ENCODE measurements at places on chromosomes 12 and 14. TPM values are rescaled to one million over a fixed set of nuclear protein-coding genes. Genes with fewer than 3 reads are reported as not detected.

The TMEM260 gene
- polyA plus RNA-seq = 13.8 TPM

GRCh38 chr12:76768576-76768975 is 4.7 kb downstream of the ZDHHC17 start:
- DNase-seq = no peak

GRCh38 chr12:21248679-21249078 is 86.0 kb downstream of the SLCO1A2 start:
- DNase-seq = no peak

DNA sequence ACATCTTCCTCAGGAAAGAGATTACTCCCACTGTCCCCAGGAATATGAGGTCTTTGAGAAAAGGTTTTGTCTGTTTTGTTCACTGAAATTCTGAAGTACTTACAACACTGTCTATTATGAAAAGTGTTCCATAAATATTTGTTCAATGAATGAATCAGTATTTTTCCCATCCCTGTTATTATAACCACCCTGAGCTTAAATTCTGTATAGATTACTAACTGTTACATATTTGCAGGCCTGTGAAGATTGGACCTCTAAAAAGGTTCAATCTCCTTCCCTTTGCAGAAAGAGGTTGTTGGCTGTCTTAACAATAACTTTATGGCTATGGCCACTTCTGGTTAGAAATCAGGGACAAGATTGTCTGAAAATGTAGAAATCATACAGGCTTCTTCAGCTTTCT is 174.5 kb upstream of the NPAS3 start:
- DNase-seq = no peak

DNA sequence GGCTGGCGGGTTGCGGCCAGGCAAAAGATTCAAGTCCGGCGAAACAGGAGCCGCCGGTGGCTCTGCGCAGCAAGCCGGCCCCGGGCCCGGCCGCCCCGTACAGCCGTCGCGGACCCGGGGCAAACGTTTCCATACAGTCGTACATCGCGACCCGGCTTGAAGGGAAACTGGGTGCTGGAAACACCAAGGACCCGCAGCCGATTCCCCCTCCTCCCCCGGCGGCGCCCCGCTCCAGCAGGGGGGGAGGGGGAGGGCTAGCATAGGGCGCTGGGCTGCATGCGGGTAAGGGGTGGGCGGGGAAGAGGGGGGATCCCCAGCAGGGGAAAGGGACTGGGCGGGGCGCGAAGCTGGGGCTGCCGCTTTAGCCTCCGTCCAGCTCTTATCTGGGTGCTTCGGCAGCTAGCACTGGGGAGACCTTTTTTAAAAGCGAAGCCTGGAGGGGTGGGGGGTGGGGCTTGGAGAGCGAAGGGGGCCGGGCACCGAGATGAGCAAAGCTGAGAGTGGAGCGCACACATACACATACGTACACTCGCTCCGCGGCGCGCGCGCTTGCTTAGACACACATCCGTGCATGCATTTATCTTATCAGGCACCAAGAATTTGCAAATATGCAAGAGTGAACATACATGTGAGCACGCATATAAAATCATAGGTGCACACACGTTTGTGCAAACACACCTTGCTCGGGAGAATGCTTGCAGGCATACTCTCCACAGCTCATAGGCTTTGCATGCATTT is 11.9 kb downstream of the RARG start:
- DNase-seq = no peak

DNA sequence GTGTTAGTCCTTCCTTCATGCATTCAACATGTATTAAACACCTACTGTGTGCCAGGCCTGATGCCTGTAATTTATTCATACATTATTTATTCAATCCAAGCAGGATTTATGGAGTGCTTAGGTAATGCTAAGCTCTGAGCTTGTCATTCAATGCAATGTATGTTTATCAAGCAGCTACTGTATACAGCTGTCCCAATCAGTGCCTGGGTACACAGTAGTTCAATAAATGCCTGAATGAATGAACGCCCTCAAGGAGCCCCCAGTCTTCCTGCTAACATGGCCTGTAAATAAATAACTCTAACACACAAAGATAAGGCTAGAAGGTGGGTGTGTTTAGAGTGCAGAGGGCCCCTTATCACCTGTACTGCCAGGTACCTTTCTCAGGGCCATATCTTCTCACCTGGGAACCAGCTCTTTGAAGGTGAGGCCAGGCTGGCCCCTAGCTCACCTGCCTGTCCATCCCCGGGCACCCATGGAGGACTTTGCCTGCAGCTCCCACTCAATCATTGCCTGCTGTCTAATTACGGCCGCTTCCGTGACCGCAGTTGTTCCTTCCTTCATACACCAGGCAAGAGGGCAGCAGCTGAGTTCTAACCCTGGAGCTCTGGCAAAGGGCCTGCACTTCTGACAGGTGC is 20.0 kb upstream of the KDM2B start:
- DNase-seq = no peak

GRCh38 chr14:102731101-102731870 is 46.0 kb upstream of the TRAF3 start:
- DNase-seq = no peak

DNA sequence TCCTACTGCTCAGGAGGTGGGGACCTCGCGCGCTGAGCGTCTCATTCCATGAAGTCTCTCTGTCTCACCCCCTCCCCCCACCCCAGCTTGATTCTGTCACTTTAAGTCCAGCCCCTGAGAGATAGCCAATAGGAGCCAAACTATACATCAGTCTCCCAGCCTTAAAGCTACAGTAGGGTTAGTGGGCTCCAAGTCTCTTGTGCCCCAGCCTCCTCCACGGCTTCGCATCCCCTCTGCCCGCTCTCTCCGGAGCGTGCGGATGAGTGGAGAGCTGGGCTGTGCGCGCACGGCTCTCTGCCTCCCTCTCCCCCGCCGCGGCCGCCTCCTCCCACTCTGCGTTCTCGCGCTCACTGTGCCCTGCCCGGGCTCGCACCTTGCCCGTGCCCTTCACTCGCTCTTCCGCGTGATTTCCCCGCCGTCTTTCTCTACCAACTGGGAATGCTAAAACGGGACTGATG is at the start of gene ESRRB:
Gene ESRRB (plus strand): TSS at position 191 of the 458 bp plus-strand sequence. CDS start 265 bp downstream, at position 456.
- no peak for DNase-seq

Measured in AG04450 (cell line).